Activated naive CD8-positive, alpha-beta T cell treated with anti-CD3 and anti-CD28 coated beads, Interleukin-2, amount 50 U/mL, for 24 hours (primary cell): ENCODE measurements at places on chromosomes 2 and 18.

DNA sequence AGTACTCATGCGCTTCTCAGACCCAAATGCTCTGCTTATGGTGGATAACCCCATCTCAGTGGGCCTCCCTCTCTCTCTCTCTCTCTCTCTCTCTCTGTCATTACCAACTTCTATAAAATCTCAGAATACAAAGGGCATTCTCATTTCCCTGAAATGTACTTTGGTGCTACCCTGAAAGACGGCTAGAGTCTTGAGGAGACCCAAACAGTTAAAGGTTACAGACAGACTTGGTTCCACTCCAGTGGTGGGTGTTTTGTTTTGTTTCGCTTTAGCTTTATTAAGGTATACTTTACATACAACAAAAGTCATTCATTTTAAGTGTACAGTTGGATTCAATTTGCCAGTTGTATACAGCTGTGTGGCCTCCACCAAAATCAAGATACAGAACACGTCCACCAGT lies 60.9 kb downstream of the BCL11A start:
- DNase-seq: no peak

- no peak for DNase-seq
Observed at GRCh38 chr2:41735006-41735405, 312.8 kb upstream of the PKDCC start.

- no peak for DNase-seq
Observed at GRCh38 chr2:151024696-151025251, 236.9 kb downstream of the RBM43 start.

DNA sequence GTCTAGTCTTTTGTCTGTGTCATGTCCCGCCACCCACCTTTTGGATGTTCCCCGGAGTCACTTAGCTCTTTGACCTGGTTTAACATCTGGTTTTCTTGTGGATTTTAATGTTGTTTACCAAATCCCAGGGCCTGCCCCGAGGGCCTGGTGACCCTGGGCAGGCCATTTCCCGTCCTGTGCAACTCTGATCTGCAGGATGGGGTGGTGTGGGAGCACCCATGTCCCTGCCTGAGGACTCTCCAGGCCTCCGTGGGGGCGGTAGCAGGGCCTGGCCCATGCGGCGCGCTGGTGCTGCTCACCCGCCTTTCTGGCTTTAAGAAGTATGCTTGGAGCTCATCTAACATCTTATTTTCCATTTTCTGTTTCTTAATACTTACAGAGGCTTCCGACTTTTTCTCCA lies 10.7 kb downstream of the RAMP1 start:
- DNase-seq: no peak

DNA sequence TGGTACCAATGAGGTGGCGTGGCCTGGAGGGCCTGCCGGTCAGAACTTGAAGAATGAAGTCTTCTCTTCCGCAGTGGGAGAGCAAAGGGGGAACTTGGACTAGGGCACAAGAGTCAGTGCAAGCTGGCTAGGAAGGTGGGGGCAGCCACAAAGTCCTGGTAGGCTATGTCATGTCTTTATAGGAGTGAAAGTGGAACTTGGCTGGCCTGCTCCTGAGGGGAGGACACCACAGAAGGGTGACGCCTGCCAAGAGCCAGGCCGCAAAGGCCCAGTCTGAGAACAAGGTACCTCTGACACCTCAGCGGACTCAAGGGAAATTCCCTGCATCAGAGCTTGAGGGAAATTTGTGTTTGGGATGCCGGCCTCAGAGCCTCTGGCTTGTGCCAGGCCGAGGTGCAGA lies 32.2 kb upstream of the MAP3K20 start:
- DNase-seq: no peak

DNA sequence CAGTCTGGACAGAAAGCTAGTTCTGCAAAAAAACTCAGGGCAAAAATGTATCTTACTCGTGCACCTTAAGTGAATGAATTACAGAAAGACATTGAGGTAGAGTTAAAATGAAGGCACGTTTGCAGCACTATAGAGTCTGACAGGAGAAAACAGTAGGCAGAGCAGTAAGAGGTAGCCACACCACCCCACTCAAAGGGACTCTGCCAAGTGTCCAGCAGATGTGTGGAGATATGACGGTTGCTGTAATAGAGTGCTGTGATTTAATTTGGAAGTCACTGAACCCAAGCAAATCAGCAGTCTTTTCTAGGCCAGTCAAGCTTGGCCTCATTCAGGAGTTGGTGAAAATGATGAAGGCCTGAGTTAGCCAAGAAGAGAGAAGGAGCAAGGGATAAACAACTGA lies 464.4 kb downstream of the PTPRM start:
- no peak for DNase-seq

- DNase-seq: no peak
Observed at GRCh38 chr2:201906777-201907562, 100.6 kb downstream of the CDK15 start.
